ENCODE measurements at places on chromosomes 13 and 19.

DNA sequence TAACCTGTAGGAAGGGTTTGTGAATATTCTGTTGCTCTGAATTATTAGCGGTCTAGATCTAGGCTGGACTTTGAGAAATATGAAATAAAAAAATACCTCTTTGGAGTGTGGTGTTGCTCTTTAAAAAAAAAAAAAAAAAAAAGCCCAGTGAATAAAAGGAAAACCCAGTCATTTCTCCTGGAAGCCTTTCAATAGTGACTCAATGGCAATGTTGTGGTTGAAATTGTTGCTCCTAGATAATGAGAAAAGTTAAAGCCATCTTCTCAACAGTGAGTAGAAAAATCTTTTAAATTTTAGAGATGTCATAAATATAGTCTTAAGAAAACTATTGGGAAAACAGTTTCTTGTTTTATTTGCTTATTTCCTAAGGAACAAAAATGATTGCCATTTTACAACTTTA lies 135.3 kb downstream of the RFC3 start:
- DNase-seq: no peak

- no peak for DNase-seq
Measured at GRCh38 chr13:114019367-114019766, 45.5 kb upstream of the C13orf46 start.

DNA sequence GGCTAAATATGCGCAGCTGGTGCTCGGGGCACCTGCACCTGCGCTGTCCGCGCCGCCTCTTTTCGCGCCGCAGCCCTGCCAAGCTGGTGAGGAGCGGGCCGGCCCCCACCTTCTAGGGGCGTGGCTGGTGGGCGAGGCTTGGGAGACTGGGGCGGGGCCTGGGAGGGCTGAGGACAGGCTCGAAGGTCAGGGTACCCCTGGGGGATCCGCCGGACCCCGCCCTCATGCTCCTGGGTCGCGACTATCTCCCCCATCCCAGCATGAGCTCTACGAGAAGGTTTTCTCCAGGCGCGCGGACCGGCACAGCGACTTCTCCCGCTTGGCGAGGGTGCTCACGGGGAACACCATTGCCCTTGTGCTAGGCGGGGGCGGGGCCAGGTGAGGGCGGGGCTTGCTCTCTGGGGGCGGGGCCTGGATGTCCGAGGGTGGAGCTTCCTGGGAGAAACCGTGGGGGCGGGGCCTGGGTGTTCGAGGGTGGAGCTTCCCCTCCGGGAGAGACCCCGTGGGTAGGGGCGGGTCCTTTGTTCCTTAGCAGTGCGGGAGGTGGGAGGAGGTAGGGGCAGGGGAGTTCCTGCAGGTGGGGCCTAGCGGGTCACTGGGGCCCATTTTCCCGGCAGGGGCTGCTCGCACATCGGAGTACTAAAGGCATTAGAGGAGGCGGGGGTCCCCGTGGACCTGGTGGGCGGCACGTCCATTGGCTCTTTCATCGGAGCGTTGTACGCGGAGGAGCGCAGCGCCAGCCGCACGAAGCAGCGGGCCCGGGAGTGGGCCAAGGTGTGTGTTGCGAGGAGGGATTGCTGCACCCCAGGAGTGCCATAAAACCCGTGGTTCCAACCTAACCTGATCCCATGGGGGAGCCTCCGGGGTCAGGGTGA lies 19.7 kb downstream of the PNPLA6 start:
- DNase-seq: no peak

DNA sequence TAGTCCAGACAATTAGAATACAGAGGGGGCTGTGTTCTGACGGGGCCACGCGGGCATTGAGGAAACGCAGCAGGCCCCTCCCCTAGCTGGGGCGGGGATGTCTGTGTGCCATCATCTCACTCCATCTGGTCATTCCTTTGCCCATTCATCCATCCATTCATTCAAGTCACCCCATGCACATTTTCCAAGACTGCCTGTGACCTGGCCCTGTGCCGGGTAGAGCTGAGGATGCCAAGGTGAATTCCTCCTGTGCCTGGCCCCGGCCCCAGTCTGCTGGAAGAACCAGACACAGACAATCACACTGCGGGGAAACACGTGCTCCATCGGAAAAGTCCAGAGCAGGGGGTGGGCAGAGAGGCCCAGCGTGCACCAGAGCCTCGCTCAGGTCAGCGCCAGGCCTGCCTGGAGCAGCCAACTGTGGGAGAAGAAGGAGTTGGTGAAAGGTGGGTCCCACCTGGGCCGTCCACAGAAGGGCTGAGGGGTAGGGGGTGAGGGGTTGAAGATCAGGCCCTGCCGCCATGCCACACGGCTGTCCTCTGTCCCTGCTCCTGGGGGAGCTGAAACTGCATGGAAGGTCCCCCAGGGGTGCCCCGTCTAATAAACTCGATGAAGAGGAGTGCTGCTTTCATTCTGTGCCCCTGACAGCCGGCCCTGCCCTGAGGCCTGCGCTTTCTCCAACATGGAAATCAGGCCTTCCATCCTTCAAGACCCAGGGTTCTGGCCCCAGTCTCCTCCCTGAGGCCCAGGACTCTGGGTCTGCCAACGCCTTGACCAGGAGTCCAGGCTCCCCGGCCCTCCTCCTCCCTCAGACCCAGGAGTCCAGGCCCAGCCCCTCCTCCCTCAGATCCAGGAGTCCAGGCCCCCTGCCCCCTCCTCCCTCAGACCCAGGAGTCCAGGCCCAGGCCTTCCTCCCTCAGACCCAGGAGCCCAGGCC lies 1.6 kb upstream of the CACNG6 start:
- no peak for DNase-seq

DNA sequence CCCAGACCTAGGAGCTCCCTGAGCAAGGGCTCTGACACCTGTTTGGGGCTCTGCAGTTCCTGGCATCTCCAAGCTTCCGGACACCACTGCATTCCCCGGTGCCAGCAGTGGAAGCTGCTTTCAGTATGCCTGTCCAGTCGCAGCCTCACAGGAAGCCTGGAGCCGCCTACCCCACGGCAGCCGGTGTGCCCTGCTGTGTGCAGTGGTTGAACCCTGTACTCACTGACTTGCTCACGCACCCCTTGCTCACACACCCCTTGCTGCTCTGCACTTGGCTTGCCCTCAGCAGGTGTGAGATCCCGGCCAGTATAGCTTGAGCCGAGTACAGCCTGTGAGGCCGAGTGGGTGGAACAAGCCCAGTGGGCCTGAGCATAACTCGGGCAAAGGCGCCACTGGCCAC lies 70.3 kb downstream of the PIBF1 start:
- DNase-seq: no peak

GRCh38 chr19:58361900-58362271 lies 665 bp downstream of the ZNF497 start:
- no peak for DNase-seq

- no peak for DNase-seq
Measured at GRCh38 chr13:90084684-90085290, 1262.7 kb upstream of the MIR17HG start.

DNA sequence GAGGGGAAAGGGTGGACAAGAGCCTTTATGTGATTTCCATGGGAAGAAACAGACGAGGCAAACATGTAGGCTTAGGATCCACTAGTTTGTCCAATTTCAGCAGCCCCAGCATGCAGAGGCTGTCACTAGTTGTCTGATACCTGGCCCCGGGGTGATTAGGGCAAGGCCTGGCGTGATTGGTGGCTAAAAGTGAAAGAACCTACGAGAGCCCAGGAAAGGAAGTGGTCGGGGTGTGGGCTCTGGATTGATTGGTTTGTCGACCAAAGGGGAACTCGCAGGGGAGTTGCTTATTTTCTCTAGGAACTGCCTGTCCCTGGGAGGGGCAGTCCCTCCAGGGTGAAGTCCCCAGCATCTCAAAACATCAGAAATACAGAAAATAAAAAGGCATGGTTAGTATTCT lies 64.2 kb upstream of the UQCRFS1 start:
- DNase-seq: no peak

DNA sequence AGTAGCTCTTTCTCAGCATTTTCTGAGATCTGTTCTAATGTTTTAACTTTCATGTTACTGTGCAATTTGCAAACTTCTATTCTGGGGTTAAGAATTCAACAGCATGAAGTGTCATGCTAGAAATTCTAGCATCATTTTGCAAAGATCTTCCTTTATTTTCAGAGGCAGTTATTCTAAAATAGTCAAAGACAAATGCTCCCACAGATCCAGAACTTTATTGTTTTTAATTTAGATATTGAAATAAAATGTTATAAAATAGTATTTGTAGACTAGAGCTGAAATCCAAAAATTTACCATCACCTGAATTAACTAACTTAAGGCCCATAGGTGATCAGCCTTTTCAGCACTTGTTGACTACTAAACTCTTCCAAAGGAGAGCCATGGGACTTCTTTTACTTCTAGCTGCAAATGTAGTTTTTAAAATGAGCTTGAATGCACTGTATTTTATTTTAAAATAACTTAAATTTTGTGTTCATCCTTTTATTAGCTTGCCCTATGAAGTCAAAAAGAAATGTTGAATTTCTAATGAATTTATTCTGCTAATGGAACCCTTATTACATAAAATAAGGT lies 3.2 kb downstream of the MAB21L1 start:
- DNase-seq: no peak

DNA sequence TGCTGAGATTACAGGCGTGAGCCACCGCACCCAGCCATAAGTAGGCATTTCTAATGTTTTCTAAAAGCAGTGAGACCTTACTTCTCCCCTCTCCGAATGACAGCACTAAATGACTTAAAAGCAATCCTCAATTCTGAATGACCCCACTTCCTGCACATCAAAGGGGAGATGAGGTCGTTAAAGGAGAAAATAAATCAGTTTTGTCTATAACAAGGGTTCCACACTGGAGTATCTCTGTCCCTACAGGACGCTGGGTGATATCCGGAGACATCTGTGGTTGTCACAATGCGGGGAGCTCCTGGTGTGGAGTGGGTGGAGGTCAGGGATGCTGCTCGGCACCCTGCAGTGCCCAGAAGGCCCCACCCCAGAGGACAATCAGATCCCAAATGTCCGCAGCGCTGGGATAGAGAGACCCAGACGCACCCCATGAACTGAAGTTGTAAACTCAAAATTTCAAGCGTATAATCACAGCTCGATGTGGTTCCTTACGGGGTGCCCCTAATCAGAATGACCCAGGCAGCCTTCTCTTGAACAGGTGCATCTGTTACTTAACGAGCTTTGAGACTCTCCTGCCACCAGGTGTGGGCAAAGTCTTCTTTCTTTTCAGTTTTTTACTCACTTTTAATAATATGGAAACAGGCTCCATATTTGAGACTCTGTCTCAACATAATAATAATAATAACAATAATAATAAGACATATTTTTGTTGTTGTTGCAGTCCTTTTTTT lies 2.9 kb downstream of the GNG7 start:
- DNase-seq: no peak

GRCh38 chr13:91356919-91357612 lies 9.6 kb downstream of the MIR17HG start:
- no peak for DNase-seq

- no peak for DNase-seq
Measured at GRCh38 chr19:36097036-36097435, 13.9 kb upstream of the OVOL3 start.

GRCh38 chr13:102707467-102707866 lies 12.6 kb upstream of the METTL21C start:
- no peak for DNase-seq

- no peak for DNase-seq
Measured at GRCh38 chr13:98267080-98267912, 90.2 kb upstream of the RNF113B start.

- DNase-seq: no peak
Measured at GRCh38 chr13:26541678-26542568, 15.6 kb upstream of the WASF3 start.

Data from left renal pelvis (tissue), 4 donors.